ENCODE measurements at places on chromosomes 2 and 18. TPM values are rescaled to one million over a fixed set of nuclear protein-coding genes. Genes with fewer than 3 reads are reported as not detected.

TYMS gene
- total RNA-seq, result 38.7 TPM

SCN1A gene
- total RNA-seq, result not detected

DNA sequence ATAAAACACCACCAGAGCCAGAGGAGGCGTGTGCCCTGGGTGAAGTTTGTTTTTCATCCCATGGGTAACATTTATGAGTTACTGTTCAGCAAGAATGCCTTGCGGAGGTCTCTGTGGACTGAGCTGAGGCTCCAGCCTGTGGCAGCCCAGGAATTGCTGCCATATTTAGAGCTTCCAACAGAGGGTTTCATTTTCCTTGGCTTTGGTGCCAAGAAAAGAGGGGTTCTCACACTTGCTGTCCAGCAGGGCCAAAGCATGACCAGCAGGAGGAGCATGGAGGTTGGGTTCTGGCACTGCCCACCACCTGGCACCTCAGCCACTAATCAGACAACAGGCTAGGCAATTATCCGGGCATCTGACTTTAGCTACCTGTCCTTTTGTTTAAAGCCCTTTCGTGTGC is 36.7 kb downstream of the EPAS1 start:
- no peak for DNase-seq

- DNase-seq, result no peak
Observed at GRCh38 chr18:9178557-9178956, 42.0 kb downstream of the ANKRD12 start.
